ENCODE measurements at places on chromosomes 3 and 15. TPM values are rescaled to one million over a fixed set of nuclear protein-coding genes. Genes with fewer than 3 reads are reported as not detected.

Gene NCBP2
- polyA plus RNA-seq, result 87.0 TPM

Gene CADM2
- not detected for polyA plus RNA-seq

Gene PPP2R3A
- 0.51 TPM for polyA plus RNA-seq

Gene CYP1A2
- polyA plus RNA-seq, result not detected

Gene MYLK
- polyA plus RNA-seq, result 0.16 TPM

Gene MESD
- 21.3 TPM for polyA plus RNA-seq

Gene DZIP1L
- polyA plus RNA-seq, result not detected

- DNase-seq, result no peak
These were observed 129.9 kb upstream of the UBE3A start for GRCh38 chr15:25568751-25569150.

DNA sequence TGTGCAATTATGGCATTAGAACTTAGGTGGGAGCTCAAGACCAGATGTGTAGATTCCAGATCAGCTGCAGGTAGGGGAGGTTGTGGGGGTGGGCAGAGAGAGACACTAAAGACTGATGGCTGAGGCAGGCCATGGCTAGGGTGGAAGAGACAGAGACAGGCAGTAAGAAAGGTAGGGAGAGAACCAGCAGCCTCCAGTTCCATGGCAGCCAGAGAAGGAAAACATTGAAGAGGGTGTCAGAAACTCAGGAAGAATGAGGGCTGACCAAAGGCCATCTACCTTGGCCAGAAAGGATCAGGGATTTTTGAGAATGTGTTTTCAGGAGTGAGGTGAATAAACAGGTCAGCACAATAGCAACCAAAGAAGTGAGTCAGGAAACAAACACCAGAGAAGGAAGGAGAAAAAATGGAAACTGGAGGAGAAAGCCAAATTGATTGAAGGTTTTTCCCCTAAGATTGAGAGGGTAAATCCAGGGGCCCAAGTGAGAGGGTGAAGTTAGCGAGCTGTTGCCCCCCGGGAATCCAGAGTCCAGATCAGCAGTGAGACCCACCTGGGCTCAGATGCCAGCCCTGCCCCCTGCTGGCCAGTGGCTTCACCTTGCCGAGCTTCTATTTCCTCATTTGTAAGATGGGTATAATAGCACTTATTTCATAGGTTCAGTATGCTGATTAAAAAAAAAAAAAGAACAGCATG lies 41.0 kb downstream of the ABHD2 start:
- peak; percentile 46 for DNase-seq

DNA sequence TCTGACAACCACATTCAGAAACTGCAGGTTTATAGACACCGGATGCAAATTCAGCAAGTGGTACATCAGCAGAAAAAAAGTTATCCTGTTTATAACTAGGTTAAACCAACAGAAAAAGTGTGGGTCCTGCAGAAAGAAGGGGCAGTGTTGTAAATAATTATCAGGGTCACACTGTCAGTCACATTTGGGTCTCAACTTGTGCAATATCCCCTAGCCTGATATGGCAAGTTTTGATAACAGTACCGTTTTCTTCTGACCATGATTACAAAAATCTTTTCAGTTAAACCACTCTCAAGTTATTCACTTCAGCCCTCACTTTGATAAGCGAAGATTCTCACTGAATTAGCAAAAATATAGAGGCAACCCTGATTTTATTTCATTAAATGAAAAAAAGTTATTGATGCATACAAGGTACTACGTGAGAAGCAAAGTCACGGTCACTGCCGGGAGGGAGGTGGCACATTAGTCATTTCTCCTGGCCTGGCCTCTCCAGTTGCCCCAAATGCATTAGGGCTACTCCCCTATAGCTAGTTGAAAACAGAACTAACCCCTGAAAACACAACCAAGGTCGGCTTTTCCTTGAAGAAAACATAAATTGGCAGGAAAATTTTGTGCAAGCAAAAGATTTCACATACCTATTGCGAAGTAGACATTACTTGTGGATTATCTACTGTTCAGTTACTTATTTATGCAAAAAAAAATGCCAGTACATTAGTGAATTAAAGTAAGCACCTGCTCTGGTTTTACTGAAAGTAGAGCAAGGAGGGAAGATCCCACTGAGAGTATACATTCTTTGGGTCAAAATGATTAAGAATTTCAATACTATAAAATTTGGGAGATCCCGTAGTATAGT lies 28.6 kb downstream of the IL5RA start:
- DNase-seq, result no peak

- DNase-seq, result peak; percentile 10
These were observed 17.2 kb upstream of the ADIPOQ start for GRCh38 chr3:186825294-186825821.

DNA sequence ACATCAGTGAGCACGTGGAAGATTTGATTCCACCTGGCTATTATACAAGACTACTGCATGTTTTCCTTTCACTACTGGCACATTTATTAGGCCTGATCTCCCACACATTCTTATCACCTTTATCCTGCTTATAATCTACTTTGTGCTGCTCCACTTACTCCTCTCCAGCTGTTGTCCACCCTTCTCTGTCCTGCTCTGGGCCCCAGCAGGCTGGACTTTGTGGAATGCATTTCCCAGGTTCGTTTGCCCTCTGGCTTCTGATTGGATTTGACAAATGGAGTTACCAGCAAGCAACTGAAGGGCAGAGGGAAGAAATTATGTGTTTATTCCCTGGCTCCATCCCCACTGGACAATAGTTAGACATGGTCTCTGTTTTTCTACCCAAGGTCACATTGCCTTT lies 75.5 kb downstream of the DCLK3 start:
- no peak for DNase-seq

DNA sequence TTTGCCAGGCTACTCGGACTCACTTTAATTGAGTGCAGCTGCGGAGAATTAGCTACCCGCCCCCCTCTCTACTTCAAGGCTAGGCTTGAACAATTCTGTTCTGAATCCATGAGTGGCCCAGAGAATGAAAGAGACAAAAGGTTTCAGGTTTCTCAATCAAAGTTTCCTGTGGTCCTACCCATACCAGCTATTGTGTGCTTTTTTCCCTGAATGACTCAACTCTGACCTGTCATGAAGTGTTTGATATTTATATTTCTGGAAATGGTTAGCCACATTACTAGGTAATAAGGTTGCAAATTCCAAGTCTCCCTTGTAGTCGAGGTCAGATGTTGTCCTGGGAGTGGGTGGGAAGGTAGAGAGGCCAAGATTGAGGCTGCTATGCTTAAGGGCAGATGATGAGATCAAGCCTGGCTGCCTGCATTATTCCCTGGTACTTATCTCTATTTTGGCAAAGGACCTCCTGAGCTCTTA lies 392.7 kb upstream of the TBL1XR1 start:
- no peak for DNase-seq

GRCh38 chr15:73964736-73965093 lies 27.4 kb downstream of the STOML1 start:
- DNase-seq, result peak; percentile 85

- no peak for DNase-seq
These were observed 62.5 kb upstream of the FOXB1 start for GRCh38 chr15:59941612-59942011.

GRCh38 chr3:123119802-123120201 lies 53.0 kb downstream of the PDIA5 start:
- no peak for DNase-seq

DNA sequence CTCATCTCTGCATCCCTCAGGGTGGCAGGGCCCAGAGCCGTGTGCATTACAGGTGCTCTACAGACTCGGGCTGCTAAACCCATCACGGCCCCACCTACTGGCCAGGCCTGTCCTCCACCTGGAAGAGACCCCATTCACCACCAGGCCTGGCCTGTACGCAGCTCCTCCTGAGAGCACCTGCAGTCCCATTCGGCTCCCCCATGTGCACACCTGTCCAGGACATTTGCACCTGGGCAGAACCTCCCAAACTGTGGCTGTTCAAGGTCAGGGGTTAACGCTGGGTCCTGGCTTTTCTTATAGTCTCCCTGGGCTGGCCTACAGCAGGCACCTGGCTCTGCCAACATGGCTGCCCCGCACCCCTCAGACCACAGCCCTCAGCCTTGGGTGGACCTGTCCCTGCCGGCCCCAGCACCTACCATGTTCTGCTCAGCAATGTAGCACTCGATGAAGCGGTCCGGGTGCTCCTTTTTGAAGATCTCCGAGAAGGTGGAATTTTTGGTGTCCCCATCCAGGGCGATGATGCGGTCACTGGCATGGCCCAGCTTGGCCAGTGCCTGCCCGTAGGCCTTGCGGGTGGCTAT lies 25.7 kb downstream of the TKT start:
- no peak for DNase-seq

DNA sequence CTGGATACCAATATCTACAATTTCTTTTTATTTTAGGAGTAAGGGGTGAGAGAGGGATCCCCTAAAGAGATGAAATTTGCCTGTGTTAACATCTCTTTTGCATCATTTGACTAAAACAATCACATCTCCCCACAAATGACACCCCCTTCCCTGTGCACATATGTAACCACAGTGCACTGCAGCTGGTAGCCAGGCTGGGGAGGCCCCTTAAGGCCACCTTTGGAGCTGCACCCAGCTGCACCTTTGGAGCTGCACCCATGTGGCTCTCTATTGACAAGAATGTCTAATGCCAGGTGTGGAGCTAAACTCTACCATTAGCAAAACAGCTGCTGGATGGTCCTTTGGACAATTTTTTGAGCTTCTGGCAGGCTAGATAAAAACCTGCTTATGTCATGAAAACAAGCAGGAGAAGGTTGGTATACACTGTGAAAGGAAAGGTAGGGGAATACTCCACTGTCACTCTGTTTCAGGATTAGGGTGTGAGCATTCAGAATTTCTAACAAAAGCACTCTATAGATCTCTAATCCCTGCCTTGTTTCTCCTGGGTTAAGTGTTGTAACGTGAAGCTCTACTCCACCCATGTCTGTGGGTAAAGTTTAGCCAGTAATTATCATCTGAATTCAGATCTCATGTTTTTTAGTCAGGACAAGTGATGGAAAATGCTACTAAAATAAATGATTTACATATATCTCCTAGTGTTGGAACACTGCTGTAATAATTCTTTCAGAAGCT lies 52.1 kb downstream of the TFG start:
- no peak for DNase-seq

DNA sequence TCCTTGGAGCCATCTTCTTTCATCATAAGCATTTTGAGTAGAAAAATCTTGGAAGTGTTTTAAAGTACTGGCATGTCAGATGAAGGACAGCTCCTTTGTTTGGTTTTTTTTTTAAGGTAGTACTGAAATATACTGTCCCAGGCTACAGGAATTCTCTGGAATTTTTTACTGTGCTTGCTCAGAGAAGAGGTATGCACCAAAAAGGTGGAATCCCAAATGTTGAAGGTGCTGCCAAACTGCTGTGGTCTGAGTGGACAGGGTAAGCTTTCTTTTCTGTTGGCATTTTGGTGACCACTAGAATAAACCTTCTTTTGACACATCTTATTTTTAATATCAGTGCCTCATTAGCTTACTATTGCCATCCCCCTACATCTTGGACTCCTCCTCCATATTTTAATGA lies 7.2 kb downstream of the GNL3 start:
- DNase-seq, result no peak

GRCh38 chr3:55894605-55895004 lies 407.5 kb upstream of the WNT5A start:
- DNase-seq, result no peak

GRCh38 chr15:98626153-98626552 lies 22.2 kb upstream of the IGF1R start:
- DNase-seq, result no peak

DNA sequence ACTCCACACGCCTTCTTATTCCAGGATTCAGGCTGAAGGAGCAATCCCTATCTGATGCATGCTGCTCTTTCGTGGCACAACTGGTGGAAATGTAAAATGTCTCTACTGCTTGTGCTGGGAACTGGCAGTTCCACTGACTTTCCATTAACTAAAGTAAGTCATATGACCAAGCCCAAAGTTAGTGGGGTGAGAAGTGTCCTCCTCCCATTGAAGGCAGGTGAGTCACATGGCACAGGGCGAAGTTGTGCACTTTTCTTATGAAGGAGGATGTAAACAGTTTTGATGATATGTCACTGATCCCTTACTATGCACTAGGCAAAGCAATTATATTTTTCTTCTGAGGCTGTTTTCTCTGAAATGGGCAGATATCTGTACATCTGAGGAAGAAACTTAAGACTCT lies 51.6 kb downstream of the SLC7A14 start:
- DNase-seq, result no peak

GRCh38 chr3:24498796-24499195 lies 4.1 kb upstream of the THRB start:
- DNase-seq, result no peak

- DNase-seq, result no peak
These were observed 11.0 kb downstream of the LYSMD2 start for GRCh38 chr15:51726302-51727073.

DNA sequence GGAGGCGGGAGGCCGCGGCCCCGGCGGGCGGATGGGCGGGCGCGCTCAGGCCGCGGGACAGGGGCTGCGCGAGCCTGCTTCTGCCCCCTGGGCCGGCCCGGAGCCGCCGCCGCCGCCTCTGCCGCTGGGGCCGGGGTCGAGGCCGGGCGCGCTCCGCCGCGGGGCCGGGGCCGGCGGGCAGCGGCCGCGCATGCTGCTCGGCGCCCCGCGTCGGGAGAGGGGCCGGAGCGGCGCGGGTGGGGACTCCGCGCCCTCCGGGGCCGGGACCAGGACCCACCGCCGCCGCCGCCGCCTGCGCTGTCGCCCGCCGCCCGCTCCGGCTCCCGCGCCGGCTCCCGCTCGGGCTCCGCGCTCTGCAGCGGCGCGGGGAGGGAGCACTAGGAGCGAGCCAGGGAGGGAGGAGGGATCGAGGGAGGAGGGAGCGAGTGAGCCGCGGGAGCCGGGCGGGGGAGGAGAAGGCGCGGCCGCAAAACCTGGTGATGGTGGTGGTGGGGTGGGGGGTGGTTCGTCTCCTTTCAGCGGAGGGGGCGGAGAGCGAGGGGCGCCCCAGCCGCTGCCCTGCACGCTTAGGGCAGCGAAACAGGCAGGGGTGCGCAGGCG lies at the start of gene LINGO1:
Gene LINGO1, minus strand, starts transcription at position 379 of the 600 bp plus-strand sequence. CDS start 597 bp downstream, outside the sequence.
- no peak for DNase-seq

- no peak for DNase-seq
These were observed 14.0 kb upstream of the COPG1 start for GRCh38 chr3:129235344-129235917.

DNA sequence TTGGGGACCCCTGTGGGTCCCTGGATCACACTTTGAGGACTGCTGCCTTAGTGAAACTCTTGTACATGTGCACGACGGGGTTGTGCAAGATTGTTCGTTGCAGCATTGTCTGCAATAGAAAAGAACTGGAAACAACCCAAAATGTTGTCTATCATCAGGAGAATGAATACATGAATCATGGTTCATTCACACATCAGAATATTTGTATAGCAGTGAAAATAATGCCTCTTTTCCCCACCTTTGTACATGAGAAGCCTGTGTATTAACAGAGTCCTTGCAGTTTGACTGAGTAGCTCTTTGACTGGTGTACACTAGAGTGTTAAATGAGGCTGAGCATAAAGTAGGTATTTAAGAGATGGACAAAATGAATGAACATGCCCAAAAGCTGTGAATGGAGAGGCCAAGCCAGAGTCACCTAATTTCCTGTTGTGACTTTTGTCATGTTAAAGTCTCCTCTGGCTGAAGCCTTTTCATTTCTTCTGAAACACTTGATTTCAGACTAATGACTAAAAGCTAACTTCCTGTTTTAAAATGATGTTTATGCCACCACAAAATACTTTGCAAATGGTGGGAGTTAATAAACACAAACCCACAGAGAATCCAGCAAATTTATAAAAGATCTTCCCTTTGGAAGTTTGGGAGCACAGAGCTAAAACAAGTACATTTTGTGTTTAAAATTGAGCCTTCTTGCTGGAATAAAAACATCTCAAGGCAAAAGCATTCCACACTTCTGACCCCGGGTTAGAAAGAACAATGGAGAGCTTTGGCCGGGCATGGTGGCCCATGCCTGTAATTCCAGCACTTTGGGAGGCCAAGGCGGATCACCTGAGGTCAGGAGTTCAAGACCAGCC lies 20.6 kb upstream of the USP3 start:
- DNase-seq, result no peak

GRCh38 chr15:29621616-29622015 lies 200.7 kb downstream of the TJP1 start:
- DNase-seq, result no peak
